ENCODE measurements at places on chromosomes 5 and 9.

DNA sequence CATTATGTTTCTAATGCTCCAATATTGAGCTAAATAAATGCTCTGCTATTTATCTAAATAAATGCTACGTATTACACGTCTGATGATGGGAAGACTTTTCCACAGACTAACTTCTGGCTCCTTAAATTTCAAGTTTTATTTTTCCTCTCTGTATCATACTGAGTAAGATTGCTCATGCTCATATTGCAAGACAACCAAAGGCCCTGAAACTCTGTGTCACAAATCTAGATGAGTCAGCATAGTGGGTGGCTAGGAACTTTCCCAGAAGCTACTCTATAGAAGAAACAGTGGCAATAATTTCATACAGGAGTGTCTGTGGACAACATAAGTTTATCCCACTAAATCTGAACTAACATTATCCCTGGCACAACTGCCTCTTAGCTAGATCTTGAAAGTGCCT lies 53.0 kb upstream of the RFX3 start:
- DNase-seq, result no peak

- no peak for DNase-seq
Measured at GRCh38 chr5:83494666-83495065, 23.1 kb downstream of the VCAN start.

- no peak for DNase-seq
Measured at GRCh38 chr5:109177782-109178181, 232.0 kb downstream of the PJA2 start.

DNA sequence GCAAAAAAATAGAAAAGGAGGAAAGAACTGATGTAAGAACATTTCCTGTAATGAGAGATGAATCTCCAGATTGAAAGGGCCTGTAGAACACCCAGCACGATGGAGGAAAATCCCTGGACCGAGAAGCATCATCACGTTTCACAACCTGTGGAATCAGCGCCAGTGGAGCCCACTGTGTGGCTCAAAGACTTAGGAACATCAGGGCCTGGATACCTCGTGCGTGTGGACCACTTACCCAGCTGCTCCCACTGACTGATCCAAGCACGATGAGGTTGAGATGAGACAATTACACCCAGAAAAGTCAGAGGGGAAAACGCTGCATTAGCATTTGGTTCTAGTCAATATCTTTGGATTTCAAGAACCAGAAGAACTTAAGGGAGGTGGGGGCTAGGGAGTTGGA lies 224.6 kb downstream of the SYK start:
- DNase-seq, result no peak

DNA sequence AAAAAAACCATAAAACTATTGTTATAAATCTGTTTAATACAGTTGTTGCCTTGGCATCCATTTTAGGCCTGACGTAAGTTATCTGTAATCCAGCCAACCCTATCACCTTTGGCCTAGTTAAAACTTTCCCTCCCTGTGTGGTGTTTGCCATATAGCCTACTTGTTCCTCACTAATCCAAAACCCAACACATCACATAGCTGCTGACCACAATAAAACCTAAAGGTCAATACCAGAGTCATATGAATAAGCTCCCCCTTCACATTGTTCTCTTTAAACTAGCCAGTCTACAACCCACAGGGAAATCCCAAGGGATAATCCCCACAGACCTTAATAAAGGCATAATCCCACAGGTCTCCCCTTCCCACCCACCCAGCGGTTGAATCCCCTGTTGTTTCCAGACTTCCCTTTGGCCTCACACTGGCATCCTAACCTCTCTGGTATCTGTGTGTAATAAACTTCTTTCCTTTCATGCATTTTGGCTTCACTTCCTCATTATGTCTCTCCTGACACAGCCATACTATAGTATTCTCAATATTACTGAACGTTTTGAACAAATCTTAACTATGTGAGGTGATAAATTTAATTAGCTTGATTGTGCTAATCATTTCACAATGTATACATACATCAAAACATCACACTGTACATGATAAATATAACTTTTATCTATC lies 50.8 kb downstream of the DTWD2 start:
- DNase-seq, result no peak

GRCh38 chr9:114968671-114969070 lies 38.3 kb upstream of the TNFSF8 start:
- no peak for DNase-seq

DNA sequence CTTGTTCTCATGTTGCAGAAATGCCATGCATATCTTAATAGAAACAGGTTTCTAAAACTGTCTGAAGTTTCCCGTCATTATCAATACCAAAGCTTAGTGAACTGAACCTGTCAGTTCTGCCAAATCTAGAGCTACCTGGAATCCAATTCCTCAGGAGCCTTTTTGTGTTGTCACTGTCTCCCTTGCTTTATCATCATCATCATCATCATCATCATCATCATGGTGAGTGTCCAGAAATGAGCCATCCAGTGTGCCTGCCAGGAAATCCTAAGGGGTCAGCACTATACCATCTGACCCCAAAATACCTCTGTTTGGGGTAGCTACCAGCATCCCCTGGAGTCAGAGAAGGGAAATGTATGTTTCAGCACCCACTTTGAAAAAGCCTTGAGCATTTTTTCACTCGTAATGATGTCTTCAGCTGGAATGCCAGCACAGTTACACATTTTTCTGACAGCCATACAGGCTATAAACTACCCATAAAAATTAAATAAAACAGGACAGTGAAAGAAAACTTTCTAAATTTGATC lies 150.3 kb downstream of the NR2F1-AS1 start:
- DNase-seq, result no peak

DNA sequence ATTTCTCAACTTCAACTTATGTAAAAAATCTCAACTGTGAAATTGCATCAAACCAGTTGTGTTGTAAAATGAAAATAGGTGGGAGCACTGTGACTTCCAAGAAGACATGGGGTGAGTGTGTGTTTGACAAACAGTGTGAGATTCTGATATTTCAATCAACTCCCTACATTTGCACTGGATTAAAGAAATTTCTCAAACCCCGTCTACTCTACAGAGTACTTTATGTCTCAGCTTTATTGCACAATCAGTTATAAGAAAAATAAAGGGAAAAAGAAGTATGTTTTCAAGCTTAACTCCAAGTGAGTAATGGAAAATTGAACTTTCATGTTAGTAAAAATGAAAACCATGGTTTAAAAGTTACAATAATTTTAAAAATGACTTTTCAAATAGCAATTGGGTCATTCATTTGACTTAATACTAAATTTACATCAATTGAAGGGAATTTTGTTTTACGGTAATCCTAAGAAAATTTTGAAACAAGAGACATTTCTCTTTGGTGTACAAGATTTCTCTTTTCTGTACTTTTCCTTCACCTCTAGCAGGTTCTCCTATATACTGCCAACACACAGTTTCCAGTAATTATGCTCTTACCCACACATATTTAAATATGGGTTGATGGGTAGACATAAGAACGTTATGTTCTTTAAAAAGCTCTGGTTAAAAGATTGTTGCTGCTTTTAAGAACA lies 80.3 kb downstream of the CDO1 start:
- no peak for DNase-seq

DNA sequence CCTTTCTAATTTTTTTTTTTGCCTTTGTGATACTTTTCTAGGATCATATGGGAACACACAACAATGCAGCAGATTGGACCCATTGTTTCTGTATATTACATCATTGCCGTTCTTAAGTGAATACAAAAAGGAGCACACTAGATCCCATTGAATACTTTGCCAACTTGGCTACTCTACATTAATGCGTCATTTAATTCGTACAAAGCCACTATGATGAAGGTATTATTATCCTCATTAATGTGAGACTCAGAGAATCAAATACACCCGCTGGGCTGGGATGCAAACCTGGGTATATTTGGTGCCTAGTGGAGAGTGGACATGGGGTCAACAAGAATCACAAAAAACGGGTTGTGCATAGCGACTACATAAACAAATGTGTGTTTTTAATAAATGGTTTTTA lies 31.9 kb downstream of the OR2K2 start:
- no peak for DNase-seq

GRCh38 chr5:57034201-57034916 lies 82.4 kb upstream of the MIER3 start:
- DNase-seq, result no peak

- peak; percentile 1 for DNase-seq
Measured at GRCh38 chr9:99954819-99955218, 48.4 kb downstream of the STX17 start.

GRCh38 chr5:124949862-124950261 lies 203.4 kb upstream of the ZNF608 start:
- no peak for DNase-seq

DNA sequence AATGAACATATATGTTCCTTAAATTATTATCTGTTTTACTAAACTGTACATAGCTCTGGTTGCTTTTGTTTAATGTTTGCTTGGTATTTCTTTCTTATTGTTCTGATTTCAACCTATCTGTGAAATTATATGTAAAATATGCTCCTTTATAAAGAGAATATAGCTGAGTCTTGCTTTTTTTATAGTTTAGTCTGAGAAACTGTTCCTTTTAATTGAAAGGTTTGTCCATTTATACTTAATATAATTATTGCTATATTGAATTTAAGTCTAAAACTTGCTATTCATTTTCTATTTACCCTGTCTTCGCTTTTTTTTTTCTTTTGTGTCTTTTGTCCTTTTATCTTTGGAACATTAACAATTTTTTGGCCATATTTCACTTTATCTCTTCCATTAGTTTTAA lies 712.0 kb downstream of the MAT2B start:
- DNase-seq, result no peak

GRCh38 chr5:151664694-151665585 lies 21.8 kb downstream of the SPARC start:
- DNase-seq, result no peak

- no peak for DNase-seq
Measured at GRCh38 chr5:151328734-151329133, 18.6 kb downstream of the SLC36A2 start.

- DNase-seq, result no peak
Measured at GRCh38 chr5:139689631-139690063, 41.5 kb downstream of the CXXC5 start.

GRCh38 chr5:23755906-23756305 lies 248.5 kb downstream of the PRDM9 start:
- DNase-seq, result no peak

DNA sequence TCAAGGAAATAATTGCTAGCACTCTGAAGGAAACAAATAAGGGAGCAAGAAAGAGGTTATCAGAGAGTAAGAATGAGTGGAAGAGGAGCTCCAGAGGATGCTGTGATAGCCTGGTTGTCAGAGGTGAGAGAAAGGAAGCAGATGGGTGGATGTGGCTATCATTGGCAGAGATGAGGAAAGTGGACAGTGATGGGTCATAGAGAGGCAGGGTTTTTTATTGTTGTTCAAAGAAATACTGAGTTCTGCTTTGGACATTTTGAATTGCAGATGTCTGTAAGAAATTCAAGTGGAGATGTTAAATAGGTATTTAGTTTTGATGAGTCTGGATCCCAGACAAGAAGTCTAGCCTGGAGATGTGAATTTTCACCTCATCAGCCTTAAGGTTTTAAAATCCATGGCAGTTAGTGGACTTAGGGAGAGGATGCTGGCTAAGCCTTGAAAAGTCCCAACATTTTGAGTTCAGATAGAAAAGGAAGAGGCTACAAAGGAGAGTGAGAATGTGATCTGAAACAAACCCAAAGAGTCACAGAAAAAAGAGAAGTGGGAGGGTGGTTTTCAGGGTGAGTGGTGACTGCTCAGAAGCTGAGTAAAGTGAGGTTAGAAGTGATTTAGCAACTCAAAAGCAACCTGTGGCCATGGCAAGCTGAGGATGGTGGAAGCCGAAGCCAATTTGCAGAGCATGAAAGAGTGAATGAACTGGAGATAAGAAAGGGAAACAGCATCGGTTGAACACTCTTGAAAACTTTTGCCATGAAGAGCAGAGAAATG lies 50.4 kb downstream of the PPIC start:
- DNase-seq, result peak; percentile 20

- no peak for DNase-seq
Measured at GRCh38 chr9:130729145-130729544, 35.6 kb downstream of the EXOSC2 start.

GRCh38 chr9:110538647-110539041 lies 40.9 kb downstream of the SVEP1 start:
- DNase-seq, result no peak

DNA sequence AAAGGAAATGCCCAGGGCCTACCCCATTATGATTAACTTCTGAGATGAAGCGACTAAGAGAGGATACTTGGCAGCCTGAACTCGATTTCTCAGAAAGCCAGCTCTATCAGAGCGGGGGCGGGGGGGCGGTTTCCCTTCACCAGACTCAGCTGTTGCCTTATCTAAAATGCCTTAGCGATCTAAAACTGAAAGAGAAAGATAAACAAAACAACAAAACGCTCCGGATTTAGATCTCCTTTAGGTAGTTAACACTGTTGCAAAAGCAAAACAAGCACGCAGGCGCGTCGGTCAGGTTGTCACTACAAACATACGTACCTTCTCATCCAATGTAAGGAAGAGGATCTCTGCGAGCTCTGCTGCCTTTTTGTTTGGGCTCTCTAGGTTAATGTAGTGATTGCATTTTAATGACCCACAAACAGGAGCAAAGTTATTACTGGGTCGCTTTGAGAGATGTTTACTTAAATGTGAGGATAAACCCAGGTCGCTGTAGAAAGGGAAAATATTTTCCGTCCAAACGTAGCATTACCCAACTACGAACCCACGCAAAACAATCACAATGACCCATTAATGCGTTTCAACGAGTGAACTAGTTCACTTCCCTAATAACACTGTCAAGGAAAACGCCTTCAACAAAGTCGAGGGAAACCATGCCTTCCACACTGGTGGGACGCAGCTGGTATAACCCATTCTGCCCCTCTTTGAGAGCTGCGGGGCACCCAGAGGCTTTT lies 982 bp downstream of the EPB41L4A start:
- peak; percentile 12 for DNase-seq

GRCh38 chr9:124256517-124257069 lies 1.2 kb upstream of the NEK6 start:
- no peak for DNase-seq

- DNase-seq, result peak; percentile 68
Measured at GRCh38 chr9:134391319-134392231, 65.3 kb downstream of the RXRA start.

GRCh38 chr9:100307080-100307479 lies 45.7 kb downstream of the TEX10 start:
- no peak for DNase-seq

DNA sequence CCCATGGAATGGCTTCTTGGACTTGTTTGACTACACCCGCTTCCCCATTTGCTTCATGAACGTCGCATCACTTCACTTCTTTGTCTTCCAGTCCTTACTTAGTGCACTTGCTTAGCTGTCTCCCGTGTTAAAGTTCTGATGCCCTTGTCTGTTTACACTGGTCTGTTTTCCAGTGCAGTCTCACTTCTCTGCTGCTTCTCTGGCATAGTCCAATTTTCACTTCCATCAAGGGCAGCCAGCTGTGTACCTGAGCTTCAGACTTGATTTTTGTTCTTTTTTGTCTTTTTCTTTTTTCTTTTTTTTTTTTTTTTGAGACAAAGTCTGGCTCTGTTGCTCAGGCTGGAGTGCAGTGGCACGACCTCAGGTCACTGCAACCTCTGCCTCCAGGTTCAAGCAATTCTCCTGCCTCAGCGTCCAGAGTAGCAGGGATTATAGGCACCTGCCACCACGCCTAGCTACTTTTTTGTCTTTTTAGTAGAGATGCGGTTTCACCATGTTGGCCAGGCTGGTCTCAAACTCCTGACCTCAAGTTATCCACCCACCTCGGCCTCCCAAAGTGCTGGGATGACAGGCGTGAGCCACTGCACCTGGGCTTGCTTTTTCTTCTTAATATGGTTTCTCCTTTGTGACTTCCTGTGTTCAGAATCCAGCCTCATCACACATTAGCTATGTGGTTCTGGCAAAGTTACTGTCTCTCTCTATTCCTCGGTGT lies 75.4 kb downstream of the LRRC70 start:
- DNase-seq, result no peak
